ENCODE measurements at places on chromosomes 12 and 14.

- DNase-seq = no peak
These were observed 275.7 kb upstream of the SLC16A7 start for GRCh38 chr12:59320112-59320511.

DNA sequence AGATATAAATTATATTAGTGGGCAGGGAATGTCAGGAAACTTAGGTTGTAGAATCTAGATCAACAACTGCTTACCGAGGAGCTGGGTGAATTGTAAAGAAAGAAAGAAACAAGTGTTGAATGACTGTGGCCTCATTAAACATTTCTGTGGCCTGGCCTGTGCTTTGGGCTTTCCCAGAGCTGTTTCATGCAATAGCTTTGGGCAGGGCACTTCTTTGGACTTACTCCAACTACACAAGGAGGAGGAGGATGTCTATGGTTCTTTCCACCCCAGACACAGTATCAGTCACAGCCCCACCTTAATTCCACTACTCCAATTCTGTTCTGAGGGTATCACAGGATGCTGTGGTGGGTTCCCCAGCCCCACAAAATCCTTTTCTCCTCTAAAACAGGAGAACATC is 38.0 kb downstream of the DPF3 start:
- peak; percentile 81 for DNase-seq

GRCh38 chr12:71164166-71164565 is 6.4 kb upstream of the TSPAN8 start:
- no peak for DNase-seq

DNA sequence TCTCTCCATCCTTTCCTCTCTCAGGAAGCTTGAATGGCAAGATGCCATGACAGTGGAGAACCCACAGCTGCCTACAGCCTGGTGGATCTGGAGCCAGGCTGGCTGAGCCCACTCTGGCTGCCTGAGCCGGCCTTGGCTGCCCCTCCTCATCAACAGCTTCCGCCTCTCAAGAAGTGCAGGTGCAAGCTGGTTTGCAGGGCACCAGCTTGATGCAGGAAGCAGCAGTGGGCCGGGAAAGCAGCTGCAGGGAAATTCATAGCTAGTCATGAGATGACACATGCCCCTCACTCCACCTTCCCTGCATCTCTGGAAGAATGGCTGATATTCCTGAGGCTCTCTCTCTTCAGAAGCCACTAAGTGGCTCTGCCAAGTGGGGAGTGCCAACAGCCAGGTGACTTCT is 289.1 kb downstream of the RPS29 start:
- no peak for DNase-seq

- no peak for DNase-seq
These were observed 38.1 kb downstream of the LRTM2 start for GRCh38 chr12:1858456-1858855.

DNA sequence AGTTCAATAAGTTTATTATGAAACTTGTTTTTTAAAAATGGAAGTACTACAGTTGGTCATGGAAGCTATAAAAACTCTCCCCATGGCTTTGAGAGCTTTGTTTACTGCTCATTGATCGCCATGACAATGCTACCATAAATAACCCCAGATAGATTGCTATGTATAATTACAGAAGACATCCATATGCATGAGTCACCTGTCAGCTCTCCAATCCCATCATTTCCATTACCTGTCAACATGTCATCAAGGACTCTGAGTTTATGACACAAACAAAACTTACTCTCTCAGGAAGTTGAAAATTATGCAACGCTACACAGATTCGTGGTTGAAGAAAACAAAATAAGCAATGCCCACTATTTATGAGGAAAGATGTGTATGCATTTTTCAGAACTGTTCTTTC is 144.4 kb downstream of the SEC23A start:
- no peak for DNase-seq

- DNase-seq = peak; percentile 71
These were observed 21.8 kb upstream of the RNU6-8 start for GRCh38 chr14:32224737-32225377.

DNA sequence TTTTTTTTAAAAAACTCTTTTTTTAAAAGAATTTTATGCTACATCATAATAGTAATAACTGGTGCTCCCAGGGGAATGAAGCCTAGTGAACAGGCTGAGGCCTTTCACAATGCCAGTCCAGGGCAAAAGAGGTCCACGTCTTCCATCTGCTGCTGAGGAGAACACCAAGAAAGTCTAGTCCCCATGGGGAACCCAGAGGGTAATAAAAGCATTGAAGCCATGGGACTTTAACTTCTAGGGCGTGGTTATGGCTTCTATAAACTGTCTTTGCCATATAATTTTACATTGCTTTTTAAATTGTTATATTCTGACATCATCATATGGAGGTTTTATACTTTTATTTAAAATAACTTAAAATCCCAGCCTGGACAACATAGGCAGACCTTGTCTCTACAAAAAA is 64.3 kb downstream of the SLC16A7 start:
- peak; percentile 41 for DNase-seq

- no peak for DNase-seq
These were observed 17.1 kb downstream of the LRFN5 start for GRCh38 chr14:41623736-41624135.

DNA sequence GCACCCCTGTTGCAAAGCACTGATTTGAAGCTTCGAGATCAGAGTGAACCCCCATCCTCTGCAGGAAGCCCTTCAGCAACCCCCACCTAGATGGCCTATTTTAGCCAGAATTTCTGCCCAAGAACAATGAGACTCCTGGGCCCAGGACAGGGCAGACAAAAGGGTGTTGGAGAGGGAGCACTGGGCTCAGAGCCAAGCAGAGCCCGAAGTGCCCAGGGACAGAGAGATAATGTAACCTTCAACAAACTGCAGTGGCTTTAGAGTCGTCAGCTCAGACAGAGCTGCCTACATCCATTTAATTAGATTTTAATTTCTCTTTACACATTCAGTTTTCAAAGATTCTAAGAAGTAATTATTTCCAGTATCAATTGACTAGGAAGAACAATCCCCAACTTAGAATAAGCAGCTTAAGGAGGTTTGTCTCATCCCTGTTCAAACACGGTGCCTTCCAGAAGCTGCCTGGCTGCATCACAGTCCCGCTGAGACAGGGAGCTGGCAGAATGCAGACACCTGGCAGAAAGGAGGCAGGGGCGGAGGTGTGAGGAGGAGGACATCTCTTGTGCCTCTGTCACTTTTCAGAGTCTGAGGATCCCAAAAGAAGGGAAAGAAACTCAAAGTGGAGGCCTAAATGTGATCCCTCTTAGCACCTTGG is 504.9 kb upstream of the CCDC196 start:
- no peak for DNase-seq

GRCh38 chr12:128823216-128823915 is 392 bp downstream of the SLC15A4 start:
- DNase-seq = no peak

GRCh38 chr12:79071498-79071897 is 206.9 kb downstream of the SYT1 start:
- no peak for DNase-seq

GRCh38 chr12:29537298-29537697 is 39.8 kb upstream of the OVCH1 start:
- no peak for DNase-seq

- DNase-seq = peak; percentile 52
These were observed 7.9 kb downstream of the METTL25 start for GRCh38 chr12:82366197-82366596.

DNA sequence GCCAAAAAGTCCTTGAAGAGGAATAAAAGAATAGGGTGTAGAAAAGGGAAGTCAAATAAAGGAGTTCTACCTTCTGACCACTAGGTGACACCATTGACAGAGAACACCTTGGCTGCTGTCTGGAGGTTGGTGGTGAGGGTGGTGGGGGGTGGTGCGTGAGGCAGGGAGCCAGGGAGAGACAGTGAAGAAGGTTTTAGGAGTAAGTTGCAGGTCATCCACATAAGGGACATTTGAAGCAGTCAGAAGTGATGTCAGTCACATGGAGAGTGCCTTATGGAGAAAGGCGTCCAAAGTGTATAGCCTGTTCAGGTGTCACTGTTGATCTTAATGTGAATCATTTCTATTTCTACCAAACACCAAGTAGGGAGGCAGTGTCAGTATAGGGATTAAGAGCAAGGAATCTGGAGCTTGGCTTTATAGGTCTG is 279.3 kb upstream of the DDHD1 start:
- peak; percentile 66 for DNase-seq

- no peak for DNase-seq
These were observed 4.6 kb downstream of the DTX1 start for GRCh38 chr12:113061061-113061694.

DNA sequence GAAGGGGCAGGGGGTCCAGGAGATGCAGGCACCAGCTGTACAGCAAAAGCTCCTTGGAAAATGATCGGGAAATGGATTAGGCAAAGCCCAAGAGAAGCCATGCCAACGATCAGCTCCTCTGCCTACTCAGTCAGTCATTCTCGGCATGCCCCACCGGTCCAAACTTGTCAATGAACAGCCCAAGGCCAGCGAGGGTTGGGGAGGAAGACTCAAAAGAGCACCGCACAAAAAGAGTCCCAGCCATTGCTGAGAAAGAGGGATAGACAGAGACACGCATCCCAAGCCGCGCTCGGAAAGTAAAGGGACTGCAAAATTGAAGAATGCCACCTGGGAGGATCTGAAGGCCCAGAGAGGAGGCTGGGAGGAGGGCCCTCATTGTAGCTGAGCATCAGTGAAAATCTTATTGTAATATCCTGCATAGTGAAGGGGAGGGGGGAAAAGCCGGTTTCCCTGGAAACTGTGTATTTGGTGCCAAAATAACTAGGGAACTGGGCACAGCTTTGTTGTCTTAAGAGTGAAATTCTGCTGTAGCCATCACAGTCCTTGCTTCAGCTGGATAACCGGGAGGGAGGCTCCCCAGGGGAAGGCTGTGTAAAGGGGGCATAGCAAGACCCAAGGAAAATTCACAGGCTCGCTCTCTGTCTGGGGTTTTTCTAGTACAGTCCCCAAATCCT is 4.7 kb downstream of the KDM2B start:
- DNase-seq = no peak

DNA sequence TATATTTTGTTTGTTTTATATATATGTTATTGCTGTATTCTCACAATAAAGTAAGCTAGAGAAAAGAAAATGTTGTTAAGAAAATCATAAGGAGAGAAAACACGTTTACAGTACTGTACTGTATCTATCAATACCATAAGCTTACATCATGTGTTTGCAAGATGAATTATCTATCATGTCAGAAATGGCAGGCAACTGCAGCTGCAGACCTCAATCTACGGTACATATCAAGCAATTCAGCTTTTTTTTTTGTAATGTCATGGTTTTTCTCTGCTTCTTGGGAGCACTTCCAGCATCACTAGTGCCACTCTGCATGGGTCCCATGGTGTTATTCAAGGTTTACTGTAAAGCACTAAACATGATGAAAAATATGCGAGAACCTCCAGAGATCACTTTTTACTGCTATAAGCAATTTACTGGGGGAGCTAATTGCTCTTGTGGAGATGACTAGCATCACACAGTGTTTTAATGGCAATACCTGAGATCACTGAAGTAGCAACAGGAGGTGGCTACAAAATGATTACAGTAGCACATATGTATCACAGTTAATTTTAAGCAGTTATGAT is 9.0 kb upstream of the KRT2 start:
- DNase-seq = no peak

- no peak for DNase-seq
These were observed 769 bp upstream of the ZNF740 start for GRCh38 chr12:53179687-53180219.

- DNase-seq = no peak
These were observed 19.3 kb downstream of the PLEKHA5 start for GRCh38 chr12:19148860-19149259.

GRCh38 chr14:69037790-69038454 is 58.8 kb upstream of the ACTN1 start:
- DNase-seq = no peak

GRCh38 chr12:119749666-119750065 is 81.7 kb downstream of the PRKAB1 start:
- no peak for DNase-seq

DNA sequence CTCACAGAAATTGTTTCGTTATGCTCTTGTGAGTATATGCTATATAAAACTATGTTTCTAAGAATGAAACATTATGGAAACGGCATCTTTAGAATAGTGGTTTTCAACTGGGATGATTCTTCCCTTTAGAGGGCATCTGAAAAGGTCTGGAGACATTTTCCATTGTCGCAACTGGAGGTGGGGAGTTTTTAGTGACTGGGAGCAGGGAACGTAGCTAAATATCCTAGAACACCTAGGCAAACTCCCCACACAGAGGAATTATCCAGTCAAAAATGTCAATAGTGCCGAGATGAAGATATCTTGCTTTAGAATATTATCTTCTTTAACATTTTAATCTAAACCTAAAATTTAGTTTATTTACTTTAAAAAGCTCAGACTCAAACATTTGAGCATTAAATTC is 486.1 kb upstream of the FOXG1 start:
- DNase-seq = no peak
